ENCODE measurements at places on chromosomes 7 and 10. TPM values are rescaled to one million over a fixed set of nuclear protein-coding genes. Genes with fewer than 3 reads are reported as not detected.

DNA sequence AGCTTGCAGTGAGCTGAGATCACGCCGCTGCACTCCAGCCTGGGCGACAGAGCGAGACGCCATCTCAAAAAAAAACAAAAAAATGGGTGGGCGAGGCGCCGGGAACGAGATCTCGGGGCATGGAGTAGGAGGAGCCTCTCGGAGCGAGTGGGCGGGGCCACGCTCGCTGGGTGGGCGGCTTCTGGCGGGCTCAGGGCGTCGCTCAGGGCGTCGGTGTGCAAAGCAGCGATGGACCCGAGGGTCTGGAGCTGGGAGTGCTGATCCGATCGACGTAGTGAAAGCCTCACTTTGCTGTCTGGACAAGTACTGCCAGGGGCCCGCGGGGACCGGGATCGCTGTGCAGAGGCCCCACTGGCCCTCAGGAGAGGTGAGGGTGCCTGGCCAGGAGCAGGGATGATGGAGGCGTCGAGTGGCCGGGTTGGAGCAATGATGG lies 22.6 kb upstream of the AMZ1 start:
- DNase-seq = peak; percentile 53

GRCh38 chr7:119681336-119681735 lies 591.6 kb upstream of the KCND2 start:
- no peak for DNase-seq

GFRA1 gene
- 6.7 TPM for total RNA-seq

DNA sequence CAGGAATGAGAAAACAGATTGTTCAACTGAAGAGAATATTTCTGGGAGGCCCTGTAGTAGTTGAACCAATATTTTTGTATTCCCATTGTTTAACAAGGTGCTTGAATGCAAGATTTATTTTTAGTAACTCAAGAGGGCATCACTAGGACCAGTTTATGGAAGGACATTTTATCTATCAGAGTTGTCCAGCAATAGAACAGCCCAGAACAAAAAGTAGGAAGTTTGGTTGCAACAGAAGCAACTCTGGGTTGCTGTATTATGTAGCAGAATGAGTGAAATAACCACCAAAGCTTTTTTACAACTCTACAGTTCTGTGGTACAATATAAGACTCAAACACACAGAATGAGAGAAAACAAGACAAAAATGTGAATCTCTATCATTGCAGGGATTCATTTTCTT lies 34.7 kb downstream of the CPED1 start:
- DNase-seq = no peak

TMEM229A gene
- total RNA-seq = 15.2 TPM

- DNase-seq = peak; percentile 76
These were observed 1.4 kb upstream of the SVIL start for GRCh38 chr10:29636178-29636577.
